ENCODE measurements at places on chromosomes 5 and 9.

GRCh38 chr9:77440057-77440456 is 208.1 kb downstream of the GNA14 start:
- DNase-seq: peak; percentile 28

GRCh38 chr9:26973989-26974388 is 17.8 kb downstream of the IFT74 start:
- DNase-seq: no peak

GRCh38 chr5:75365740-75366139 is 28.7 kb downstream of the HMGCR start:
- no peak for DNase-seq

DNA sequence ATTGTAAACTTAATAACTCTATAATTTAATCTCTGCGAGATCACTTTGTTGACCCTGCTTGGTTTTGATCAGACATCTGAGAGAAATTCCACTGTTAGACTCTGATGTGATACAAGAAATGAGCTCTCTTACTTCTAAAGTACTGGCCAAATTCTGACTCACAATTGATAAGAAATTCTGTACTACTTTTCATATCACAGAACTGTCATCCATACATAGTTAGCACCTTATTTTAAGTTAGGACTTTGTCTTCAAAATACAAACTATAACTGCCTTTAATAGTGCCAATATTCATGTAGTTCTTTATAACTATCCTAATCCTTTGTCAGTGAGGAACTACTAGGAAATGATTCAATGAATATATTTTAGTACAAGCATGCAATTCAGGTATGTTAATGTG is 23.4 kb downstream of the MARCHF11 start:
- DNase-seq: no peak

DNA sequence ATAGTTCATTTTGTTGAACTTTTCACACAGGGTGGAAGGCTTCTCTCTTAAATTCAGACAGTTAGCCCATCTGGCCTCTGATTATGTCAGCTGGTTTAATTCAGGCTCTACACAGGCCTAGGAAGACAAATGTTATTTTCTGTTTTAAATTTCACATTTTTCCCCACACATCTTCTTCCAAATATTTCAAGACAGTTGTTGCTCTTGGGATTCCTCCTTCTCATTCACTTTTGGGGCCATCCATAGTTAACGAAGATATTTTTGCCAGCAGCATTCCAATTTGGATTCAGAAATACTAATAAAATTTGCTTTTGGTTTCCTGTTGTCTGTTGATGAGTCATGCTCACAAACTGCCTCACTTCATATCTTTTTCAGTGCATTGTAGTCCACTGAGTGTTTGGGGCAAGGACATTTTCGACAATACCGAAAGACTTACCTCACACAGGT is 475.4 kb downstream of the DMAC1 start:
- DNase-seq: no peak

DNA sequence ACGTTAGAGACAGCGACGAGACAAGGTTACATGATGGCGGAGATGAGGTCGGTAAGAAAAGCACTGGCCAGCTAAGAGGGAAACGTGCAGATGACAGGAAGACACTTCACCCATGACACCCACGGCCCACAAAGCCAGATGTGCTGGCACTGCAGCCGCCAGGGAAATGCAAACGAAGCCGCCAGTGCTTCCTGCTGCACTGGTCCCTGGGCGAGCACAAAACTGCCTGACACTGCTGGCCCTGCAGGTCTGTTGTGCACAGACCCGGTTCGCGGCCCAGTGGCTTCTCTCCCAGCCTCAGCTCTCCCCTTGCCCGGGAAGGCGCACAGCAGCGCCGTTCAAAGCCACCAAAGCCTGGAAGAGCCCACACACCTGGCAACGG is 20.3 kb downstream of the QSOX2 start:
- no peak for DNase-seq

GRCh38 chr5:157143127-157143971 is 684 bp upstream of the MED7 start:
- peak; percentile 20 for DNase-seq
